Activated CD4-positive, alpha-beta T cell treated with anti-CD3 and anti-CD28 coated beads, Interleukin-2, amount 50 U/mL, for 4 hours (primary cell): ENCODE measurements at places on chromosomes 6 and 20.

DNA sequence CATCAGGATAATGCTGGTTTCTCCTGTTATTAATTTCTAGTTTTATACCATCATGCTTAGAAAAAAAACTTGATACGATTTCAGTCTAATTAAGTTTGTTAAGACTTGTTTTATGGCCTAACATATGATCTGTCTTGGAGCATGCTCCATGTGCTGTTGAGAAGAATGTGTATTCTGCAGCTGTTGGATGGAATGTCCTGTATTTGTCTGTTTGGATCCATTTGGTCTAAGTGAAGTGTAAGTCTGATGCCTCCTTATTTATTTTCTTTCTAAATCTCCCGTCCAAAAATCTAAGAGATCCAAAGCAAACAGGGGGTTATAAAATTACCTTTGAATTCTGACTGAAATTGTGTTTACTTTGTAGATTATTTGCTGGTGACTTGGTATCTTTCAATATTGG, 30.0 kb upstream of the PRND start:
- no peak for DNase-seq

DNA sequence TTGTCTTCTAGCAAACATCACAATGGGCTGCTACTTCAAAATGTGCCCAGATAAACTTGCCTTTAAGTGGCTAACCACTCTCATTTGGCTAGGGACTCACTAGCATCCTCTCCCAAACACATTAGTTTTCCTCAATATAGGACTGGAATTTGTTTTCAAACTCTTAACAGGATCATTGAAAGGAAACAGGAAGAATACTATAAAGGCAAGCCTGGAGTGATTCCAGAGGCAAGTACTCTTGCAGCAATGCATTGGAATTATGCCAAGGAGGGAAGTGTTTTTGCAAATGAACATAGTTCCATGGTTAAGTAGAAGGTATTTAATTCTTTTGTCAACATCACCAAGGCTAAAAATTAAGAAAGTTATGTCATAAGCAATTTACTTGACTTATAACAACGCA, 12.2 kb downstream of the EPHA7 start:
- DNase-seq, result no peak

DNA sequence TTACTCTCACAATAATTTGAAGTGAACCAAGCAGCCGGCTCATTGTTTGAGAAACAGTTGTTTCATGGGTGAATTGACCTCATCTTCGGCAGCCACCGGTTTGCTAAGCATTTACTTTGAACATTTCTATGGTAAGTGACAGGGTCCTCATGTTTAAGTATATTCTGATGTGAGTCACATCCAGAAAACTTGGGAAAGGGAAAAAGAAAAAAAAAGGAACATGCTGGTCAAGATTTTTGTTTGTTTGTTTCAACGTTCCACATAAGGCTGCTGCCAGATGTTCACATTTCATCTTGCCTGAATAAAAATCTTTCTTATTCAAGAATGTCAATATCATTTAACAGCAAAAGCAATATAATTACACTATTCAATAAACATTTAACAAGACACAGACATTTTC, 55.0 kb upstream of the EXOC2 start:
- DNase-seq, result no peak

DNA sequence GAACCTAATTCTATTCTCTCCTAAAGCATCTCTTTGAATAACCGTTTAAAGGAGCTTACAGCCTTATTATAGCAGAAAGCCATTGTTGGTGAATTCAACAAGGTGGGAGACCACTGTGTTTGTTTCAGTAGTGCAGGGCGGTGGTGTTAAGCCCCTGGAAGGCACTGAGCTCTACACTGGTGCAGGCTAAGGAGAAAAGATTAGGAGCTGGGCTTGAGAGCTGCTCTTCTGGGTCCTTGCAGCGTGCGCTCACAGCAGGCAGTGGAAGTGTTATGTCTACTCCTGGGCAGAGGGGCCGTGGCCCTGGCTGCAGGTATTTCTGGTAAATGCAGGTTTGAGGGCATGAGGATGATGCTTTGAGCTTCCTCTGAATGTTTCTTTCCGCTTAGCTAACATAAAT, 361.2 kb downstream of the RNF144B start:
- no peak for DNase-seq

DNA sequence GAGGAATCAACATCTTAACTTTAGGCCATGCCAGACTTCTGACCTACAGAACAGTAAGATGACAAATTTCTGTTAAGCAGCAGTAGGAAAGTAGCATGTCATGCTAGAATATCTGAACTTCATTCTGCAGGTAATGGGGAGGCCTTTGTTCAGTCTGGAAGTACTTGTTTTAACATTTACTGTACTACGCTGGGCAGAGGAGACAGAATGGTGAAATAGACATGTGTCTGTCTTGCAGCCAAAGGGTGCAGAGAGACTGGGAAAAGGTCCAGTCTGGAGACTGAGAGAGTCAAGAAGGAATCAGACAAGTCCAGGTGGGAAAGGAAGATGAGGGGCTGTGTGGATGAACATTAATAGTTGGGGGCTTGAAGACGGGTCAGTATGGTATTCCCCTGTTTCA, 17.5 kb upstream of the ZBTB2 start:
- no peak for DNase-seq

GRCh38 chr6:90221403-90221802, 75.2 kb downstream of the BACH2 start:
- no peak for DNase-seq

DNA sequence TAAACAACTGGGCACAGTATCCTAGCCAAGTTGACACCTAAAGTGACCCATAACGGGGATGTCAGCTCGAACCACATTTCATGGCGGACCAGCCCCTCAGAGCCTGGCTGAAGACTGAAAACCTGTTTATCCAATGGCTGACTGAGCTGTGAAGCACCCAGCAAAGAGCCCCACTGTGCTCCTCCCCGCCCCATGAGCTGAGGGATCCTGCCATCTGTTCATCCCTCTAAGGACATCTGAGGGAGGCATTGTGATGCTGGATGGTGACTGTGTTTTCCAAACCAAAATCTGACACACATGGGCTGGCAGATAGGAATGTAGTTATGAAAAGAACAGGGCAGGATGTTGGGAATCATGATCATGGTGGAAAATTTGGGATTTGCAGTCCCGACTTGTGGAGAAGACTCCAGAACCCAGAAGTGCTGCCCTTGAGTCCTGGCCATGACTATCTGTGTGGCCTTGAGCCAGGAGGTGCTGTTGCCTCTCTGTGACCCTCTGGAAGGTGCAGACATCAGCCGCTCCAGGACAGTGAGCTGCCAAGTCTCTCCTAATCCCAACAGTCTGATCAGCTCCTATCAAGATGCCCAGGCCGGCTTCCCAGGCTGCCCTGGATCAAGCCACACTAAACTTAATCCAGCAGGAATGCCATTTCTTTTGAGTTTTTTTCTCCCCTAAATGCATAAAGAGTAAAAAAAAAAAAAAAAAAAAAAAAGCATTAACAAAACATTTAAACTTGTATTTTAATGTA, 5.7 kb downstream of the EDN3 start:
- DNase-seq, result no peak

GRCh38 chr20:20812136-20812535, 99.7 kb upstream of the RALGAPA2 start:
- DNase-seq, result no peak

DNA sequence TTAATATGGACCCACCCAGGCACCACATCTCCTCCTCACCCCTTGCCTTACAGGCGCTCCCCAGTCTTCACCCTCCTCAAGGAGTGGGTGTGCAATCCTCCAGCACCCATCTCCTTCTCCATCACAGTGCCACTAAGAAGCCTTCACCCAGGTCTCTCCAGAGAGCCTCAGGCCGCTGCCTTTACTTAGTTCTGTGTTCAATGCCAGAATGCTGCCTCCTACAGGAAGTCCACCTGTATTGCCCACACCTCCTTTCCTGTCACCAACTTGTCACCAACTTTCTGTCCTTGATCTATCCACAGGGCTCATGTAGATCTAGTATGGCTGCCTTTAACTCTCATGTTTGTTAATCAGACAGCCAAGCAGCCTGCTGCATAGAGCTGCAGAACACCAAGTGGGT, 586 bp upstream of the LST1 start:
- DNase-seq, result no peak

GRCh38 chr6:157718503-157719187, 104.4 kb upstream of the SNX9 start:
- no peak for DNase-seq

GRCh38 chr20:40986774-40987173, 41.8 kb upstream of the TOP1 start:
- no peak for DNase-seq

GRCh38 chr20:15297059-15297875, 959.9 kb upstream of the FLRT3 start:
- DNase-seq, result no peak

DNA sequence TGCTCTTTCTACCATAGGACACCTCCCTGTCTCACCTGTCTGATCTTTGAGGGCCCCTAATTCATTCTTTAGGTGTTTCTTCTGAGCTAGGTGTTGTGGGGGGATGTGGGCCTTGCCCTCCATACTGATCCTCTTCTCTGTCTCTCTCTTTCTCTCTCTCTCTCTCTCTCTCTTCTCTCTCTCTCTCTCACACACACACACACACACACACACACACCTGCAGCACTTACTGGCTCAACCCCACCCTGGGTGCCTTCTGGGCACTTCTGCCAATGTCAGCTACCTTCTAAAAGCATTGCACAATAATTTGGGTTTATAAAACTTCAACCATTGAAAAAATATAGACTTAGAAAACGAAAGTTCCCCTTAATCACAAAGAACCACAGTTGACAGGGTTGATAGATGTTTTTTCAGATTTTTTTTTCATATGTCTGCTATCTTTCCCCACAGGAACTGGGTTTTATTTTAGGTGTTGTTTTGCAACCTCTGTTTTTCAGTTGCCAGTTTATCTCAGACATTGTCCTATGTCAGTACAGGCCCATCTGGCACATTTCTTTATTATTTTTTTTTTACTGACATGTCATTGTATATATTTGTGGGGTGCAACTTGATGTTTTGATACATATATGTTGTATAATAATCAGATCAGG, 28.1 kb downstream of the PKIG start:
- DNase-seq, result no peak

- DNase-seq, result no peak
These were observed 15.6 kb upstream of the PRDM13 start for GRCh38 chr6:99590728-99591672.

DNA sequence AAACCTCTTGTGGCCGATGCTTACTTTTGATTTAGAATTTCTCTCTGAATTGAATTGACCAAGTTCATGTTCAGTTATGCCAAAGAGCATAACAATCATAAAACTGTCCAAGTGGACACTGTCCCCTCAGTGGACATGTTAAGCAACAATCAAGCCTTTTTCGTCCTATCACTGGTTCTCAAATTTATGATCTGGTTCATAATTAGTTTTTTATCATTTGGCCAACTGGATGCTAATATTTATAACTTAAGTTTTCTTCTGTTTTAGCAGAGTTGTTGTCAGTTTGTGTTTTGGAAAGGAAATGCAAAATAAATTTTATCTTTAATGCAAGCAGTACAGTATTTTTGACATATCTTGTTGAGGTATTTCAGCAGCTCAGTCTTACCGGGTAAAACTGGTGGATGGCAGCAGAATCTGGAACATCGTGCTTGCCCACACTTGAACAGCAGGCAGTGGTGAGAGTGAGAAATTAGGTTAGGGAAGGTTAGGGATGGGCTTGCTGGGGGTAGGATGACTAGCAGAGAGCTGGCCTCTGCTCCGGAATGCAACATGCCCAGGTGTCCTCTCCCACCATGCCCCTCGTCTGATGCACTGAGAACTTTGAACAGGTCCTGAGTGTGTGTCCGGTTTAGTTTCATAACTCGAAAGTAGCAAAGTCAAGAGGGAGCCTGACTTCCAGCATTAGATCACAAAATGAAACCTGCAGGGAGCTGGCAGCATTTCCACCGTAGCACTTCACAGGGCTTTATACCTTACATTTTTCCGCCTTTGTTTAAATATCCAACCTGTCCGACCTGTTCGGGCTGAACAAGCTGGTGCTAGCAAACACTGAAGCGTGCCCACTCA, 93.1 kb downstream of the RREB1 start:
- no peak for DNase-seq
